Endodermal cell (in vitro differentiated cells): ENCODE measurements at places on chromosomes 3 and 15. TPM values are rescaled to one million over a fixed set of nuclear protein-coding genes. Genes with fewer than 3 reads are reported as not detected.

DNA sequence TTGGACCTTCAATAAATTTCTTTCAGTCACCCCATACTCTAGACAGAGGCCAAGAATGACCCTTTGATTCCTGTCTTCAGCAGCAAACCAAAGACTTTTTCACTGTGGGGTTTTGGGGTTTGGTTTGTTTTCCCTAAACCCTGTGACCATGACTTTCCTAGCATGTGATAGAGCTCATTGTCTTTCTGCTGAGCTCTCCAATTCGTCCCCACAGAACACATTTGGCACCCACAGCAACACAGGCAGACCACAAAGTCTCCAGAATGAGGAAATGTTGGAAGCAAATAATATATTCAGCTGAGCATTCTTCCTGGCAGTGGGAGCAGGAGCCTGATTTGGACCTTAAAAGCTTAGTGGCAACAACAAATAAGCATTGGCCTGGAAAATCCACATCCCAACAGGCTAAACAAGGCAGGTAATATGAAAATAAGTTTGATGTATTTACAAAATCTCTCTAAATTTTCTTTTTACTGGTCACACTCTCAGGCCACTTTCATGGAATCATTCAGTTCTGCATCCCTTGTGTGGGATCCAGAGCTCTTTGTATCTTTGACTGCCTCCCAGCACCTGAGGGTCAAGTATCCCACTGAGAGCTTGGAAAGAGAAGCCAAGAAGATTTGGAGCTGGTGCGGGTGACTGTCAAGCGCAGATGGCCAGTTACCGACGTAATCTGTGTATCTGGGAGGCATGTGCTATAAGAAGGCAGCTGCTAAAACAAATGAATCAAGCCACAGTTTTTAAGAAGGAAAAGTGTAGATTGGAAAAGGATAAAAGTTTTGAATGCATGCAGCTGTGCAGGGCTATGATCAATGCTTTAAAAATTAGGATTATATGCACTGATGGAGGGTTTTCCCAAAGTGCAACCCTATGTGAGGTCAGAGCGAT is 36.5 kb upstream of the CPB1 start:
- DNase-seq, result no peak

DNA sequence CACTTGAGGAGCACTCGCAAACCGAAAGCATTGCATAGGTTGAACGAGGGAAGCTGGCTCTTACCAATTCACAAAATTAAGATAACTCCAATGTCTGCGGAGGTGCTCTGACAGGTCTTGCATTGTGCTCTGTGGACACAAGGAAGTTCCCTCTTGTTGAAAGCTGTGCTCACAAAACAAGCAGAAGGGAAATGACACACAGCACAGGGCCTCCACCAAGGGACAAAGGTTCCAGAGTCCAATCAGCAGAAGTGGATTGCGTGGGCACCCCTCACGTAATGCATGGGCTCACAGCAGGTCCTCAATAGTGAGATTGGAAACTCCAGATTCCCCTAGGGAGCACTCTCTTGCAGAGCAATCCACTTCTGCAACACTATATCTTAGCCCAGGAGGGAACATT is 89.9 kb downstream of the ATP10A start:
- no peak for DNase-seq

- DNase-seq, result no peak
Observed at GRCh38 chr3:24480497-24480896, 14.2 kb downstream of the THRB start.

GRCh38 chr15:88401251-88401995 is 65.8 kb downstream of the MRPL46 start:
- no peak for DNase-seq

DNA sequence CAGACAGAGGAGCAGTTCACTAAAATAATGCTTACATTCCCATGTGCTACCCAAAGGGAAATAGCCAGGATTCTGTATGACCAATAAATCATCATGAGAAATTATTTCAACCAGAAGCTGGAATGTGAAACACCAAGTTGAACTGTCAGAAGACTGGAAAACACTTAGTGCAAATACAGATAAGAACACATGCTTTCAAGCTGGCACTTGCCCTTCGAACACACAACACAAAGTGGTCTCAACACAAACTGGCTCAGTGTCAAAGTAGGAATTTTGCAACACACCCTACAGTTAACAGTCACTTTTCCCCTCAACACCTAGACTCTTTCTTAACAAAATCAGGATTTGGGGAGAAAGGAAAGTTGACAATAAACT is 1.3 kb downstream of the FSD2 start:
- DNase-seq, result no peak

GRCh38 chr15:41020311-41020710 is 67.0 kb downstream of the CHAC1 start:
- no peak for DNase-seq

DNA sequence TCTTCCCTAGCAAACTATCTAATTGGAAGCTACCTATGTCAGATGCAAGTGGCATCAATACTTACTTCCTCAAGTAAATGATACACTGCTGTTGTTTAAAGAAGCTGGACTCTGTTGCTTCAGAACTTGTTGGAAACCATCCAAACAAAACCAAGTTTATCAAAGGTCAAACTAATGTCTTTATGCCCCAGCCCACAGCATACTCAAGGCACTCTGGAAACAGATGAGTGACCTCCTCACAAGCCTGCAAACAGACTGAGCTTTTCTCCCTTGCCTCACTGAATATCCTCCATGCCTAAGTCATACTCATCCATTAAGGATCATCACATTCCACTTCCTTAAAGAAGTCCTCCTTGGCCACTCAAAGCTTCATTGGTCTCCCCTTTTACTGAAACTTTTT is 107.4 kb upstream of the ACP3 start:
- DNase-seq, result no peak

DNA sequence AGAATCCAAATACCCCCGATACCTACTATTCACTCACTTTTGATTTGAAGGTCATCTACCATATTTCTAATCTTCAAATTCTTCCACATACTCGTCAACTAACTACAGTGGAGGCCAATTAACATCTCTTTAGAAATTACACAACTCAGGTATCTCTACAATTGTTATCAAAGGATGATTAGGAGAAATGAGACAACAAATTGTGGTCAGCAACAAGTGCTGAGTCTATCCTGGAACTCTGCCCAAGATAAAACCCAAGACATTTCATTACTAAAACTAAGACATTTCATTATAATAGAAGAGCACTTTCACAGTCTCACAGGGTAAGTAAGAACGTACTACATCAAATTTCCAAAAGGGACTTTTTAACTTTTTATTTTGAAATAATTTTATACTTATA is 100.0 kb downstream of the TBC1D5 start:
- no peak for DNase-seq

DNA sequence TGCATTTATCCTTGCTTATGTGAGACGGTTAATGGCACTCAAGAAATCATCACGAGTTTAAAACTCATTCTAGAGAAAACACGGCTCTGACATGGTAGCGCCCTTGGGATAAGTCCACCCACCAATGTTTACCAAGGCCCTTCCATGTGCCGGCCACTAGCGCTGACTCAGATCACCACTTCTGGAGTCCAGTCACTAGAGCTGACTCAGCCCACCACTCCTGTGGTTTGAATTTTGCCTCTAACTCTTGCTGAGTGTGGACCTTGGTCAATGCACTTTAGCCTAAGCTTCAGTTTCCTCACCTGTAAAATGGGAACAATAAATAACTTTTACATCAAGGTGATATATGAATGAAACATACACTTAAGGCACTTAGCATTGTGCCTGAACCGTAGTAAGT is 358.4 kb upstream of the PROK2 start:
- DNase-seq, result no peak

- no peak for DNase-seq
Observed at GRCh38 chr3:4591669-4592068, 98.5 kb downstream of the ITPR1 start.

Gene HGD
- not detected in 2 replicates for total RNA-seq

Gene CCDC13
- 0.64 and 0.68 TPM in 2 replicates for total RNA-seq

Gene CTDSPL
- 18.6 to 30.7 TPM (median 30.0 TPM) in 3 replicates for total RNA-seq

Gene KCNH8
- 12.6 and 15.0 TPM in 2 replicates for total RNA-seq

Gene FOXL2
- total RNA-seq, result 0.11 to 0.13 TPM in 2 of 3 replicates, not detected in the other

Gene ADAMTS7
- total RNA-seq, result 42.5 and 55.8 TPM in 2 replicates

Gene ITIH4
- 2.1 to 6.0 TPM (median 5.4 TPM) in 3 replicates for total RNA-seq
